ENCODE measurements at places on chromosomes 11 and 22.

DNA sequence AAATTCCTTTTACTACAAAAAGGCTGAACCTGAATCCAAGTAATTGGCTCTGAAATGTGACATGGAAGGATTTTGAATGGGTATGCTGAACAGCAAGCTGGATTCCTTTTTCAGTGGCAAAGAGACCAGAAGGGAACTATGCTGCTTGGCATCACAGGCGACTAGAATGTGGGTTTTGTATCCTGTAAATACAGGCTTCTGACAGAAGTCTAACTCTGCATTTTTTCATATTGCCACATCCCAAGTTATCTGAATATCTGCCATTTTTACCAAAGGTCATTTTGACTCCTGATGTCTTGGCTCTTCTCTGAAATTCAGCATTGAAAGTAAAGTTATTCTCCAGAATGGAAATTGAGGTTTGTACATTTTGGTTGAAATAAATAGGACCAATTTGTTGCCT lies 145.7 kb downstream of the ARHGAP42 start:
- no peak for DNase-seq

- no peak for DNase-seq
These were observed 292.2 kb upstream of the MPPED2 start for GRCh38 chr11:30878400-30878799.

- no peak for DNase-seq
These were observed 24.0 kb upstream of the COMT start for GRCh38 chr22:19917389-19918138.

- DNase-seq, result no peak
These were observed 80.2 kb upstream of the NAV2 start for GRCh38 chr11:19632499-19632834.

DNA sequence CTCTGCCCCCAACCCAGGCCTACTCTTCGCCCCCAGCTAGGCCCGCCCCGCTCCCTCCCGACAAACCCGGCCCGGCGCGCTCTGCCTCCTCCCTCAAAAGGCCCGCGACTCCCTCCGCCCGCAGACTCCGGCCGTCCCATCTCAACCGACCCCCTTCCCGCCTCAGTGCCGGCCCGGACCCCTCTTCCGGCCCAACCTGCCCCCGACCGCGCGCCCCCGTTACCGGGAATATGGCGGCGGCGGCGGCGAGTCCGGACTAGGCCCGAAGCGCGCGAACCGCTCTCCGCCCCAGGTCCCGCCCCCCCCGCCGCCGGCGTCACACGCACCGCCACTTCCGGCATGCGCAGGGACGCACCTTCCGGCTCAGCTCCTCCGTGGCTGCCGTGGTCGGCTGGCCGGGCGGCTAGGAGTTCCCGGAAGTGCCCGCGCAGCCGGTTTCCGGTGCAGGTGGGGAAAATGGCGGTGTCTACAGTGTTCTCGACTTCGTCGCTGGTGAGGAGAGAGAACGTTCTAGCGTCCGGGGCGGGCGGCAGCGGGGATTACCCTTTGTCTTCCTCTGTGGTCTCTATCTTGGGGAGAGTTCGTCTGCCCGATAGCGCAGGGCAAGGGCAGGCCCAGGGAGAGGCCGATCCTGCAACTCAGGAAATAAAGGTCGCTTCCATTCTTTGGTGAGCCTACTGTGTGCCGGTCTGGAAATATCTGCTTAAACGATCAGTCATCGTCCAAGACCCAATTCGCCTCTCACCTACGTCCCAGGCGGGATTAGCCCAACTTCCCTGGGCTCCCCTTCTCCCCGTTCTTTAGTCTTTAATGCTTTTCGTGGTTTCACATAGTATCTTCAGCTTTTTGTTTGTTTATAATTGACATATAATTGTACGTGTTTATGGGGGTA lies at the start of the genes CPSF7 and SDHAF2:
Gene CPSF7, minus strand, starts transcription at position 285 of the 892 bp plus-strand sequence. CDS start 740 bp downstream, outside the sequence.
Gene SDHAF2, plus strand, starts transcription at position 434 of the 892 bp plus-strand sequence. Its CDS starts 23 bp downstream, at position 457.
- DNase-seq, result peak; percentile 97

GRCh38 chr11:60328460-60328859 lies 1.4 kb downstream of the MS4A6E start:
- no peak for DNase-seq

DNA sequence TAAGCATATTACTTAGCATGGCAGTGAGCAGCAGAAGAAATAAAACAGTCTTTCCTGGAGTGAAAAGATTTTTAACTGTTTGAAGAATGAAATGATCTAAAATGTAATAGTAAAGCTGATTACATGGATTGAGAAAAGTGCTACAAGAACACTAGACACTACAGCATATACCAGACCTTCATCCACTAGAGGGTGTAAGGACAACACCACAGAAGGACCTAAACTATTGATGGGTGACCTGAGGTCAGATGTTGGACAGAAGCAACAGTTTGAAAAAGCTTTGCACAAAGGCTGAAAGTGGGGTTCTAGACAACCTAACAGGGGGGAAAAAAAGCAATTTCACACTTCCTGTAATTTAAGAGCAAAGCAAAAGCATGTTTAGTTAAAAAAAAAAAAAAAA lies 97.7 kb downstream of the RBFOX2 start:
- DNase-seq, result no peak

GRCh38 chr11:102513869-102514268 lies 16.7 kb downstream of the MMP7 start:
- no peak for DNase-seq

- DNase-seq, result no peak
These were observed 45.9 kb upstream of the TEAD1 start for GRCh38 chr11:12628314-12628713.

DNA sequence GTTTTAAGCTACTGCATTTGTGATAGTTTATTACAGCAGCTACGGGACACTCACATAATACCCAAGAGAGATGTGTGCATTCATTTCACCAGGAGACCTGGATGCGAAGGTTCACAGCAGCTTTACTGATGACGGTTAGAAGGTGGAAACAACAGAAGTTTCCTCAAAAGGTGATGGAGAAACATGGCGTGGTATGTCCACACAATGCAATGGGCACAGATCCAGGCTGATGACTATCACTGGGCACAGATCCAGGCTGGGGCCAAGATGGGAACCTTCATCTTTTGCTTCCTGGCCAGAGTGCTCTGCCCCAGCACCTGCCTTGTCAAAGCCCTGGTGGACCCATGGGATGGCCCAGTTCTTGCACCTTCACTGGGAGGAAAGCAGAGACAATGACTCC lies 30.6 kb upstream of the RFPL3 start:
- no peak for DNase-seq

- DNase-seq, result no peak
These were observed 476.7 kb upstream of the CCDC179 start for GRCh38 chr11:23336961-23337360.

- peak; percentile 33 for DNase-seq
These were observed 114.7 kb downstream of the CRYBB2 start for GRCh38 chr22:25334162-25334490.

DNA sequence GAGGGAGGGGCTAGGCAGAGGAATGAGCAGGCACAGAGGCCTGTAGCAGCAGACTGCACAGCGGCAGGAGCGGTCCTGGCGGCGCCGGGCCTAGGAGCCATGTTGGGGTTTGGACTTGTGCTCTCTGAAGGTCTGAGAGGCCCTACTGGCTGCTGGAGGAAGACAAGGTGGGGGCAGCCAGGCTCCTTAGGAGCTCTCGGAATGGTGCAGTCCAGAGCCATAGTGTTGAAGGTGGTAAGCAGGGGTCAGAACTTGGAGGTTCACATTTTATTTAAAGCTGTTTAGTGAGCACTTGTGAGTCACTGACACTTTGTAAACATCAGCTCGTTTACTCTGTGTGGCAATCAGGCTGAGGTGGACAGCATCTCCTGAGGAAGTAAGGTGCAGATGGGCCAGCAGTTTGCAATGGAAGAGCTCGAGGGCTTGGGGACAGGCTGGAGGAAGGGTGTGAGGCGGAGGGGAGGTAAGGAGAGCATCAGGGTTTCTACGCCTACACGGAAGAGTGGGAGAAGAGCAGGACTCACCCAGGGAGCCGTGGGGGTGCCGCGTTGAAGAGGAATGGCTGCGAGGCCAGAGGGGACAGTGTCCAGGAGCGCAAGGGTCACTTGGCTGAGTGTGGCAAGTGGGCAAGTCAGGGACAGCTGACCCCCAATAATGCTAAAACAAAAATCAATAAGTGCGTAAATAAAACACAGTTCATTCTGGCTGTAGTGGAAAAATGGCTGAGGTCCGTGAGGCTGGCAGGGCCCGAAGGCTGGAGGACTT lies 10.0 kb upstream of the TMEM191C start:
- DNase-seq, result no peak

DNA sequence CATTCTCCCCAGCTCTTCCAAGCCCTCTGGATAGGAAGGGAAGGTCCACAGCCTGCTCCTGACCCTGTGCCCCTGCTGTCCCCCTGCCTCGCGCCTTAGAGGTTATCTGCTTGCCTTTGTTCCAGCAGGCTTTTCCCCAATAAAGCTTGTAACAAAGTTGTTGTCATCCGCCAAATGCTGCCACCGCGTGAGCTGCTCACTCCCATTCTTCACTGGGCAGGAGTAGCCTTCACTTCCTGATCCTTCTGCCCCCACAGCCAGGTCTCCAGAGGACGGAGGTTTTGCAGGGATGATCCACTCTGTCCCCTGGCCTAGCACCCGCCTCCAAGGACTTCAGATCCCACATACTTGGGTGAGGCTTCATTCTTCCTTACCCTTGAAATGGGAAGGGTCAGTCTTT lies 94.0 kb upstream of the RASSF10 start:
- no peak for DNase-seq

DNA sequence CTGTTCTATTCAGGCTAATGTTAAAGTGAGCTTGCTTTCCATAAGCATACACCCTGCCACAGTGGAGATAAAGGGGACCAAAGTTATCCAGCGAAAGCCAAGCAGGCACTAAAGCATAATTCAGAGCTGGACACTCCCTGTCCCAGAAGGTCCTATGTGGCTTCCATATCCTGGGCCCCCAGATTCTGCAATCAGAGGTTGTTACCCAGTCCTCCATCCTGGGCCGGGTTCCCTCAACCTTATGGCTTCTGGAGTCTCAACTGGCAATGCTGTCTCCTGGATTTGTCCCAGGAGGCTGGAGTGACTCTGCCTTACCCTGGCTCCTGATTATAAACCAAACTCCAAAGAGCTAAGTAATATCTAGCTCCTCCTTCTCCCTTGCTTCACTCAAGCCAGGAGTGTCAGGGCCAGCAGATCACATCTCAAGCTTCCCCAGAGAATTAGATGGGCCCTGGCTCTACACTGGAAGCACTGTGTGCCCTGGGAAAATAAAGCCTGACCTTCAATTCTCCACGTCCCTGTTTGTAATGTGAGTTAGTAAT lies 14.0 kb upstream of the SMIM35 start:
- DNase-seq, result no peak

DNA sequence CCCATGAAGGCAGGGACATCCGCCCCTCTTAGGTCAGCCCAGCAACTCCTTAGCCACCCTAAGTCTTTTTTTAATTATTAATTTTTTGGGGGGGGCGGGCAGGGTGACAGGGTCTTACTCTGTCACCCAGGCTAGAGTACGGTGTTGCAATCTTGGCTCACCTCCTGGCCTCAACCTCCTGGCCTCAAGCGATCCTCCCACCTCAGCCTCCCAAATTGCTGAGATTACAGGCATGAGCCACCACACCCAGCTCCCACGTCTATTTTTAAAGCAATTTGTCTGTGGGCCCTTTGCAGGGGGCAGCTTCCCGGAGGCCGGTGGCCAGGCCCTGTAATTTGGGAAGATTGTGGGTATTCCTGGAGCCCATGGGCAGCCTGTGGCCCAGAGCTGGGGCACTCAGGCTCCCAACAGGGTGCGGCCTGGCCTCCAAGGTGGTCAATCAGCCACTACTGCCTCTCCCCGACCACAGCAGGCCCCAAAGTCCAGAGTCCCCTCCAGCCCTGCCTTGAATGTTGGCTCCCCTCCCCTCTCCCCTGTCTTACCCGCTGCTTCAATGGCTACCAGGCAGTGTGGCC lies 27.2 kb downstream of the CREB3L1 start:
- DNase-seq, result no peak
